ENCODE measurements at places on chromosomes 5 and 9.

- no peak for DNase-seq
These were observed 171.0 kb downstream of the INSYN2B start for GRCh38 chr5:169809281-169809680.

- no peak for DNase-seq
These were observed 86.2 kb upstream of the MYO10 start for GRCh38 chr5:17022296-17022695.

GRCh38 chr9:87543251-87543650 is 45.6 kb downstream of the DAPK1 start:
- DNase-seq = no peak

DNA sequence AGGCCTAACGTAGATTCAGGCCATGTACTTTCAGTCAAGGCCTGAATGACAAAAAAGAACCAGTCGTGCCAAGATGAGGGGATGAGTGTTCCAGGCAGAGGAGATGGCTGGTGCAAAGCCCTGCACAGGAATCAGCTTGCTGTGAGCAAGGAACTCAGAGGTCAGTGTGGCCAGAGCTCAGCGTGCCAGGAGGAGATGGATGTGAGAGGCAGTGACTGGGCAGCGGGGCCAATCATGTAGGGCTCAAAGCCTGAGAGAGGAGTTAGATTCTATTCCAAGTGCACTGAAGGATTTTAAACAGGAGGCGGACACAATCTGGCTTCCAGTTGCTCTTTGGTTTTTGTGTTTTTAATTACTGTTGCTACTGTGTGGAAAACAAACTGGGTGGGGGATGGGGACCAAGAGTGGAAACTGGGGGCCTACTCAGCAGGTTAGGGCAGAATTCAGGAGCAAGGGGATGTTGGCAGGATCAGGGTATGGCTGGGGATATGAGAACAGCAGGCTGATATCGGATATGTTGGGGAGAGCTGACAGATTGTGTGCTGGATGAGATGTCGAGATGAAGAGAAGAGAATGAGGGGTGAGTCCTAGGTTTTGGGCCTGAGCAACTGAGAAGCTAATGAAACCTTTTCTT is 64.3 kb downstream of the ANGPTL2 start:
- no peak for DNase-seq

- no peak for DNase-seq
These were observed 1.4 kb downstream of the HMGCR start for GRCh38 chr5:75338408-75338807.

DNA sequence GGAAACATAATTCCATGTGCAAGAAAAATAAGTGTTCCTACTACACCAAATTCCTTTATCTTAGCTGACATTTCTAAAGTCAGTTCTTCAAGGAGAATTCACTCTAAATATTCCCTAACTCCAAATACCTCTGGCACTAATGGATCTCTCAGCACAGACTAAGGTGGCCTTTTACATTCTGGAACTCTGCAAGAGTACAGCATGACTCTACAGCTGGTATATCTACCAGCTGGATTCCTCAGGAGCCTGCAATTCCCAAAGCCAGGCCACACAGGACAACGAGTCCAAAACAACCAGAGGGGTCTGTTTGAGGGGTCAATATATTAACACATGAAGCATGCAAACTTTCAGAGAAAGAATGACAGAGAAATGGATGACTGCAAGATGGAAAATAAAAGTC is 27.2 kb downstream of the TMEM245 start:
- no peak for DNase-seq

DNA sequence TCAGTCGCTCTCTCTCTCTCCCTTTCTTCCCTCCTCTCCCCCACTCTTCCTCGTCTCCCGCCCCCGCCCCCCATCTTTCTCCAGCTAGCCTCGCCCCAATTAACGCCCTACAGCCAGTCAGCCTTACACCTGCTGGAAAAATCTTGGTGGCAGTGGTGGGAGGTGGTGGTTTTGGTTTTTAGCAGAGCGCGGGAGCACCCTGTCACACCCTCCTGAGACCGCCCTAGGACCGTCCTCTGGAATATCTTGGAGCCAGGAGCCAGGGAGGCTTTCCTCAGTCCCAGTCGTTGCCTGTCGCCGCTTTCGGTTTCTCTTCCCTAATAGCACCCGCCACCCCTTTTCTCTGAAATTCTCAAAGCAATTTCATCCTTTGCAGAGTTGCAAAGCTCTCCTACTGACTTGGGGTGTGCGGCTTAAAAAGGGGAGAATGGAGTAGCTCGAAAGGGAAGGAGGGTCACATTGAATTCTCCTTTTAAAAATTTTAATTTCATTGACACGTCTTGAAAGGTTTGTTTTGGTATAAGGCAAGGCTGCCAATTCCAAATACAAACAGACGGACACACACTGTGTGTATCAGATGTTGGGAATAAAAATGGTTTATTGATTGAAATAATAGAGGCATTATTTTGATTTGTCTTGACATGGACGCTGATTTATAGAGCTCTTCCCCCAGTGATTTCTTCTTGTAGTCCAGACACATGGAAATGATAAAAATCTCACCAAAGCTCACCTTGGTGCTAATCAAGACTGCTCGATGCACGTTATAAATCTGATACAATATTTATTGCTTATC is 301.3 kb downstream of the PARP8 start:
- no peak for DNase-seq

- peak; percentile 48 for DNase-seq
These were observed 18.1 kb downstream of the FYB1 start for GRCh38 chr5:39201160-39201780.

- DNase-seq = no peak
These were observed 66.4 kb downstream of the DAPK1 start for GRCh38 chr9:87564111-87564510.

Data from NCI-H526 (cell line).